Left lung (tissue), 14 donors: ENCODE measurements at places on chromosomes 13 and 19. TPM values are rescaled to one million over a fixed set of nuclear protein-coding genes. Genes with fewer than 3 reads are reported as not detected.

- no peaks in the 10 kb centered on the region for H3K27me3 ChIP-seq
- peak overlapping the region; percentile 57 for H3K27ac ChIP-seq
- no peak overlapping the region for H3K4me3 ChIP-seq
- H3K4me1 ChIP-seq, result no peaks in the 10 kb centered on the region
- peak; percentile 28 for DNase-seq
Measured at GRCh38 chr13:40271931-40272775, 394.3 kb downstream of the FOXO1 start.

- peaks cover 21% of the 10 kb centered on the region for H3K36me3 ChIP-seq
- no peak overlapping the region for H3K27ac ChIP-seq
- H3K4me1 ChIP-seq, result no peaks in the 10 kb centered on the region
- no peak for DNase-seq
Measured at GRCh38 chr19:38132781-38133180, 91.2 kb downstream of the DPF1 start.

- no peaks in the 10 kb centered on the region for H3K4me1 ChIP-seq
- H3K27ac ChIP-seq, result no peak overlapping the region
- H3K36me3 ChIP-seq, result no peaks in the 10 kb centered on the region
- peaks cover 50% of the 10 kb centered on the region for H3K27me3 ChIP-seq
Measured at GRCh38 chr19:47421844-47422395, 2.6 kb upstream of the MEIS3 start.

GRCh38 chr19:28169168-28169887 lies 1043.6 kb downstream of the UQCRFS1 start:
- no peaks in the 10 kb centered on the region for H3K27me3 ChIP-seq
- no peak overlapping the region for H3K27ac ChIP-seq
- H3K36me3 ChIP-seq, result no peaks in the 10 kb centered on the region
- no peak overlapping the region for H3K4me3 ChIP-seq
- DNase-seq, result no peak

DNA sequence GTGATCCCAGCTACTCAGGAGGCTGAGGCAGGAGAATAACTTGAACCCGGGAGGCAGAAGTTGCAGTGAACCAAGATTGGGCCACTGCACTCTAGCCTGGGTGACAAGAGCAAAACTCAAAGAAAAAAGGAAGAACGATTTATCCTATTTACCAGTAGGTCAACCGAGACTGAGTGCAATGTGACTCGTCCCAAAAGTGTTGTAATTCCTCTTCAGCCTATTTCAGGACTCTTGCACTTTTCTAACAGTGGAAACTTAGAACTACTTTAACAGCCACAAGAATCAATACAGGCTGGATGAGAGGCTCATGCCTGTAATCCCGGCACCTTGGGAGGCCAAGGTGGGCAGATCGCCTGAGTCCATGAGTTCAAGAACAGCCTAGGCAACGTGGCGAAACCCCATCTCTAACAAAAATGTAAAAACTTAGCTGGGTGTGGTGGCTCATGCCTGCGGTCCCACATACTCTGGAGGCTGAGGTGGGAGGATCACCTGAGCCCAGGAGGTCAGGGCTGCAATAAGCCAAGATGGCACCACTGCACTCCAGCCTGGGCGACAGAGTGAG lies 4.3 kb upstream of the NR1H2 start:
- H3K27ac ChIP-seq, result peak overlapping the region; percentile 9
- H3K4me3 ChIP-seq, result no peak overlapping the region
- no peaks in the 10 kb centered on the region for H3K36me3 ChIP-seq

URI1 gene
- 36.3 TPM for total RNA-seq

APOC1 gene
- total RNA-seq, result 569 TPM

DNA sequence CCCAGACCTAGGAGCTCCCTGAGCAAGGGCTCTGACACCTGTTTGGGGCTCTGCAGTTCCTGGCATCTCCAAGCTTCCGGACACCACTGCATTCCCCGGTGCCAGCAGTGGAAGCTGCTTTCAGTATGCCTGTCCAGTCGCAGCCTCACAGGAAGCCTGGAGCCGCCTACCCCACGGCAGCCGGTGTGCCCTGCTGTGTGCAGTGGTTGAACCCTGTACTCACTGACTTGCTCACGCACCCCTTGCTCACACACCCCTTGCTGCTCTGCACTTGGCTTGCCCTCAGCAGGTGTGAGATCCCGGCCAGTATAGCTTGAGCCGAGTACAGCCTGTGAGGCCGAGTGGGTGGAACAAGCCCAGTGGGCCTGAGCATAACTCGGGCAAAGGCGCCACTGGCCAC lies 70.3 kb downstream of the PIBF1 start:
- no peak for DNase-seq
- no peak overlapping the region for H3K4me3 ChIP-seq
- H3K27ac ChIP-seq, result no peak overlapping the region
- no peaks in the 10 kb centered on the region for H3K27me3 ChIP-seq
- no peaks in the 10 kb centered on the region for H3K4me1 ChIP-seq

DNA sequence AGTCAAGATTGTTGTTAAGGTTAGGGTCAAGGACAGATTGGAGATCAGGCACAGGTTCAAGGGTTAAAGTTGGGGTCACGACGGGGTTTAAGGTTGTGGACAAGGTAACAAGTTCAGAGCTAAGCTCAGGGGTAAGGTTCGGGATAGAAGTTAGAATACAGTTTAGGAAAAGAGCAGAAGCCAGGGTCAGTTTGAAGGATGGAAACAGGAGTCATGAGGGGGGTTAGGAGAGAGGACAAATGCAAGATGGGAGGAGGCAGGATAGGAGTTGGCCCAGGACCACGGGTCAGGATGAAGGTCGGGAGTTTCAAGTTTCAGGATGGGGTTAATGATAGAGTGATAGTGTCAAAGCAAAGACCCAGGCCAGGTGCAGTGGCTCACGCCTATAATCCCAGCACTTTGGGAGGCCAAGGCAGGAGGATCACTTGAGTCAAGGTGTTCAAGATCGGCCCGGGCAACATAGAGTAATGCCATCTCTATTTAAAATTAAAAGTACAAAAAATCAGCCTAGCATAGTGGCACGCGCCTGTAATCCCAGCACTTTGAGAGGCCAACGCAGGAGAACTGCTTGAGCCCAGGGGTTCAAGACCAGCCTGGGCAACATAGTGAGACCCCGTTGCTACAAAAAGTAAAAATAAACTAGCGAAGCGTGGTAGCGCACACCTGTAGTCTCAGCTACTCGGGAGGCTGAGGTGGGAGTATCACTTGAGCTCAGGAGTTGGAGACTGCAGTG lies 7.7 kb downstream of the NPHS1 start:
- peaks cover 36% of the 10 kb centered on the region for H3K27me3 ChIP-seq
- no peaks in the 10 kb centered on the region for H3K36me3 ChIP-seq

DNA sequence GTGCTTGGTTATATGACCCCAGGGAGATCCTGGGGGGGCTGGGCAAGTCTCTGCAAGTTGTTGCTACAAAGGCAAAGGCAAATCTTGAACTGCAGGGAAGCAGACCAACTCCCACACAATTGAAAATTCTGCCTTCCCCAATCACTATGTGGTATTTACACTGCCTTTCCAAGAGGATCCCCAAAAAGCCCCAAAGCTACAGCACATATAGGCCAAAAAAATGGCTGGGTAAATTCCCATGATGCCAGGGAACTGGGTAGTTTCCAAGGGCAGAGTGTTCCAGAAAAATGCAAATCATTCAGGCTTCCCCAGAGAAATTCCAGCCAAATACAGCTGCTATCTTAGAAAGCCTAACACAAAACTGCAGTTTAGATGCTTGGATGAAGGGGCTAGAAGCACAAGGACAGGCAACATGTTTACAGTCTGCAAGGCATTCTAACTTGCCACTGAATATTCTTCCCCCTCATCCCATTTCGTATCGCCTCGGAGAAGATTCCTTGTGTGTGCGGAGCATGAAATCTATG lies 6.2 kb downstream of the FOXO1 start:
- no peak overlapping the region for H3K27ac ChIP-seq
- DNase-seq, result no peak
- H3K27me3 ChIP-seq, result no peaks in the 10 kb centered on the region
- H3K4me3 ChIP-seq, result no peak overlapping the region
- H3K4me1 ChIP-seq, result peaks cover 61% of the 10 kb centered on the region
- H3K36me3 ChIP-seq, result no peaks in the 10 kb centered on the region

GRCh38 chr13:40077396-40078027 lies 422.1 kb downstream of the COG6 start:
- H3K4me1 ChIP-seq, result no peaks in the 10 kb centered on the region
- no peak overlapping the region for H3K4me3 ChIP-seq
- no peak overlapping the region for H3K27ac ChIP-seq
- DNase-seq, result no peak

DNA sequence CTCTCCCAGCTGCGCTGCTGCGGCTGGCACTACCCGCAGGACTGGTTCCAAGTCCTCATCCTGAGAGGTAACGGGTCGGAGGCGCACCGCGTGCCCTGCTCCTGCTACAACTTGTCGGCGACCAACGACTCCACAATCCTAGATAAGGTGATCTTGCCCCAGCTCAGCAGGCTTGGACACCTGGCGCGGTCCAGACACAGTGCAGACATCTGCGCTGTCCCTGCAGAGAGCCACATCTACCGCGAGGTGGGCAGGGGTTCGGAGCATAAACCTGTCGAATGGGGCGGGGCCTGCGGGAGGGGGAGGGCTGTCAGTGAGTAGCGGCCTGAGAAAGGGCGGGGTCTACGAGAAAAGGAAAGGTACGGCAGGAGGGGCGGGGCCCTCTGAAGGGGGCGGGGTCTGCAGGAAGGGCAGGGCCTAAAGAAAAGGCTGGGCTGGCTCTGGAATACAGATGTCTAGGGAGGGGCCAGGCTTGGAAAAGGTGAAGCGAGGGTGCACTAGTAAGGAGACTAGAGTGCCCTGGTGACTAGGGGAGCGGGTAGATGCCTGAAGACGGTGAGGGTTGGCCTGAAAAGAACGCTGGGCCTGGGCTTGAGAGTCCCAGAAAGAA lies 3.6 kb downstream of the CD37 start:
- peak overlapping the region; percentile 53 for H3K27ac ChIP-seq
- peak overlapping the region; percentile 35 for H3K4me3 ChIP-seq
- peaks cover 6% of the 10 kb centered on the region for H3K4me1 ChIP-seq

- no peaks in the 10 kb centered on the region for H3K36me3 ChIP-seq
- H3K27ac ChIP-seq, result no peak overlapping the region
- no peaks in the 10 kb centered on the region for H3K4me1 ChIP-seq
- H3K27me3 ChIP-seq, result peaks cover 7% of the 10 kb centered on the region
- H3K4me3 ChIP-seq, result no peak overlapping the region
Measured at GRCh38 chr19:35055715-35056179, 14.2 kb downstream of the HPN start.

DNA sequence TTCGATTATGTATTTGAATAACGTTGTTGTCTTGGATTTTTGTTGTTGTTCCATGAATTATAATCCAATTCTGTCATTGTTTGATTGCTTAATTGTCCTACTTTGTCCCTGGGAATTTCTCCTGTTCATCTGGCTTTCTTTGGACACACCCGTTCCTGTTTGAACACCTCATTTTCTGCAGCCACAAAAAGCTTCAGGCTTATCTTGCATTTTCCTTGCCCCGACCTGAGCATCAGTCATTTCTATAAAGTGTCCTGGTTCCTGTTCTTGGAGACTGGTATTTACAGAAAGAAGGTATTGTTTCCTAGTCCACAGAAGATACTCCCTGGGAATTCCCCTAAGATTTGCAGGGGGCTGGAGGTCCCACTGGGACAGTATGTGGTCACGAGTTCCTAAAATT lies 731.8 kb upstream of the ARGLU1 start:
- no peak overlapping the region for H3K27ac ChIP-seq
- no peaks in the 10 kb centered on the region for H3K36me3 ChIP-seq
- H3K27me3 ChIP-seq, result no peaks in the 10 kb centered on the region
- no peak overlapping the region for H3K4me3 ChIP-seq
- H3K4me1 ChIP-seq, result no peaks in the 10 kb centered on the region

- H3K27ac ChIP-seq, result no peak overlapping the region
- peaks cover 14% of the 10 kb centered on the region for H3K4me1 ChIP-seq
- peaks cover 65% of the 10 kb centered on the region for H3K27me3 ChIP-seq
Measured at GRCh38 chr19:47023448-47023794, 3.8 kb downstream of the NPAS1 start.

- H3K27me3 ChIP-seq, result no peaks in the 10 kb centered on the region
- H3K4me3 ChIP-seq, result peak overlapping the region; percentile 80
- peaks cover 6% of the 10 kb centered on the region for H3K4me1 ChIP-seq
Measured at GRCh38 chr19:32971012-32971595, 654 bp downstream of the CEP89 start.

DNA sequence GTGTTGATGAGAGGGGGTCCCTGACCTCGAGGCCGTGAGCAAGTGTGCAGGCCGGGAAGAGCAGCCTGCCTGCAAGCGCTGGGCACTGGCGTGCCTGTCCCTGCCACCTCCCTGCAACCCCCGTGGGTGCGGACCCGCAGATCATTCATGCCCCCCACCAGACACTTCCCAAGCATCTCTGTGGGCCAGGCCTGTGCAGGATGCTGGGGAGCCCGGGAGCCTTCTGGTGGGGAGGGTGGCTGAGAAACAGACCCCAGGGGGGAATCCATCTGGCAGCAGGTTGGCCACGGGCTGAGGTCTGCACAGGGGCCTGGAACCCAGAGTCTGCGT lies 18.4 kb upstream of the CACTIN start:
- H3K27me3 ChIP-seq, result no peaks in the 10 kb centered on the region
- no peak overlapping the region for H3K4me3 ChIP-seq
- no peak overlapping the region for H3K27ac ChIP-seq
- DNase-seq, result no peak
- H3K36me3 ChIP-seq, result peaks cover 88% of the 10 kb centered on the region
- H3K4me1 ChIP-seq, result no peaks in the 10 kb centered on the region

ABHD13 gene
- 12.1 TPM for total RNA-seq

DNA sequence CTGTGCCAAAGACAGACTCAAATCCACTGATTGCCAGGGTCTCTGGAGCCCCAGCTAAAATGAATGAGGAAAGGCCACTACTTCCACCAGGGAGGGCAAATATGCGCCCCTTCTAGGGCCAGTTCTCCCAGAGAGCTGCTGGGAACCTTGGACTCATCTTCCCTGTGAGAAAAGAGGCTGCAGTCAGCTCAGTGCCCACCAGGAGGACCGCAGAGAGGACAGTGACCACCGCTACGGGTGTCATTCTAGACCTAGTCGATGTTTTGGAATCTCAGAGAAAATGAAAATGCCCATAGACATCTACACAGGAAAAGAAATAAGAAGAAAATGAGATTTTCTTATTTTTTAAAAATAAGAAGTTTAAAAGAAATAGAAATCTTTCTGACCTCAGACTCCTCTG lies 235.1 kb downstream of the UQCRFS1 start:
- H3K4me3 ChIP-seq, result no peak overlapping the region
- DNase-seq, result no peak
- H3K36me3 ChIP-seq, result no peaks in the 10 kb centered on the region
- H3K27me3 ChIP-seq, result peaks cover 9% of the 10 kb centered on the region

GRCh38 chr19:38556521-38557174 lies 61.1 kb downstream of the MAP4K1 start:
- H3K4me1 ChIP-seq, result no peaks in the 10 kb centered on the region
- no peak overlapping the region for H3K27ac ChIP-seq

DNA sequence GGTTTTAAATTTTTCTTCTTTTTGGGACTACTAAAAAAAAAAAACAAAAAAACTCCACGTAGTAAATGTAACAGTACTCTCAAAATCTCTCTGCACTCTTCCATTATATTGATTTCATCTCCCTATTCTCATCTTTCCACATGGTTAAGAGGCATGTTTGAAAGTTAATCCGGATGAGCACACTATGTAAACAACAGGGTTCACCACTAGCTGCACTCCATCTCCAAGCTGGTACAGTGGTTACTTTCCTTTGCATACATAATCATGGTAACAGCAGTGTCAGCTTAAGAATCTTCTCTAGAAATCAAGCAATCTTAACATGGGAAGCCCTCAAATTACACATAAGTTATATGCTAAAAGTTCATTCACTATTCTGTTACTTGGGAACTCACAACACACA lies 92.6 kb downstream of the MIPEP start:
- H3K4me1 ChIP-seq, result peaks cover 11% of the 10 kb centered on the region
- H3K27me3 ChIP-seq, result no peaks in the 10 kb centered on the region
- H3K4me3 ChIP-seq, result no peak overlapping the region
- H3K27ac ChIP-seq, result no peak overlapping the region

ZNF98 gene
- total RNA-seq, result not detected
